ENCODE measurements at places on chromosomes 4 and X.

GRCh38 chrX:138877746-138878145 lies 166.2 kb upstream of the FGF13 start:
- DNase-seq, result peak; percentile 29

DNA sequence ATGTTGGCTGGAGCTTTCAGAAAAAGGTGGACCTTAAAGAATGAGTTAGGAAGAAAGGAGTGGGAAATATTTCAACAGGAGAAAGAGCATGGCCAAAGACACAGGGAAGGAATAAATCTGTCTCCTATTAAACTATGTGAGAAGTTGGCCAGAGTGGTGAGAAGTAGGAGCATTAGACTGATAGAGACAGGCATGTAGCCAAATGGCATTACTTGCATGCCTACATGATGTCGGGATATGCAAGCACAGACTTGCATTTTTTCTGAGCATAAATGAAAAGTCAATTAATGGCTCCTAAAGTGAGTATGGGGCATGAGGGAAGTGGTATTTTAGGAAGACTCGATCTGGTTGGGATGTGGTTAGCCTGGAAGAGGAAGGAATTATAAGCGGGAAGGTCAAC lies 279.6 kb upstream of the PITX2 start:
- DNase-seq, result no peak

- peak; percentile 96 for DNase-seq
Observed at GRCh38 chr4:87843936-87844335, 11.2 kb downstream of the MEPE start.

- DNase-seq, result peak; percentile 47
Observed at GRCh38 chr4:175421506-175421905, 390.6 kb downstream of the GPM6A start.

DNA sequence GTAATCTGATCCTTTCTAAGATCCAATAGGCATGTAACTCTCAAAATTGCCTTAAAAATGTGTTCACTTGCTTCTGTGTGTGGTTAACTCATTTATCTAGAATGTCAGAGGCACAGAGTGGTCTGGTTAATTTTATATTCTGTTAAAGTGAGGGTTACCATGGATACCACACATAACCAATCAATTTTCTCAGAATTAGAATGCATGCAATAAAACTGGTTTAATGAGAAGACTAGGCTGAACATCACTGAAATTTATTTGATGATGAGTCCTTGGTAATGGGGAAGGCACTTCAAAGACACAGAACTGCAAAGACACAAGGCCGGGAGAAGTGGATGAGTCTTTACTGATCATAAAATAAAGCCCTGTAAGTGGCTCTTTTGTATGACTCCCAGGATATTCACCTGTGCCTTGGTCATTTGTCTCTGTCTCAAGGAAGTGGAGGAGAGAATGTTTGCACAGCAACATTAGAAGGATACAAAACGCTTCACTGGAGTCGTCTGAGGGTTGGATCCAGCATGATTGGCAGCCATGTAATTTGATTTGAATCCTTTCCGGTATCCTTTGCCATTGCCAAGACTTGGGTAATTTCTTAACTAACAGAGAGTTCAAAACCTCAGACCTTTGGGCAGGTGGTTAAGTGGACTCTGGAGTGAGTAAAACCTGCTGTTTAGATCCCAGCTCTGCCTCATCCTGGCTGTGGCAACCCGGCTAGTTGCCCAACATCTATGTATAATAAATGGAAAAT lies 94.0 kb upstream of the RBPJ start:
- DNase-seq, result no peak

DNA sequence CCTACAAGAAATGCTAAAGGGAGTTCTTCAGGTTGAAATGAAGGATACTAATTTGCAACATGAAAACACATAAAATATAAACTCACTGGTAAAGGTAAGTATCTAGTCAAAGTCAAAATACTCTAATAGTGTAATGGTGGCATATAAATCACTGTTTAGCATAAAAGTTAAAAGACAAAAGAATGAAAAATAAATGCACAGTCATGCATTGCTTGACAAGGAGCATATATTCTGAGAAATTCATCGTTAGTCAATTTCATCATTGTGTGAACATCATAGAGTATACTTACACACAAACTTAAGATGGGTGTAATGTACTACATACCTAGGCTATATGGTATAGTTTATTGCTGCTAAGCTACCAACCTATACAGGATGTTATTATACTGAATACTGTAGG lies 194.4 kb upstream of the PDE5A start:
- DNase-seq, result no peak

DNA sequence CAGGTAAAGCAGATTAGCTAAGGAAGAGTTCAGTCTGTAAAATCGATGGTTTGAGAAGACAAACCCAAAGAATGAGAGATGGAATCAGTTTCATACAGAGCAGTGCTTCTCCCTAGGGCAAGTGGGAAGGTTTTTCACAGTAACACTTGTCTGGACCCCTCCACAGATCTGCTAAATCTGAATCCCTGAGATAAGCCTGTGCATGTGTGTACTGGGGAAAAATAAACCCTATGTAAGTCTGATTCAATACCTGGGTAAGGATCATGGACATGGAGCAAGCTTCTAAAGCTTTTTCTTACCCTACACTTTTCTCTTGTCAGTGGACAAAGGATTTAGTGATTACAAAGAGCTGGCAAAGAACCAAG lies 13.6 kb downstream of the ELOVL6 start:
- DNase-seq, result no peak

DNA sequence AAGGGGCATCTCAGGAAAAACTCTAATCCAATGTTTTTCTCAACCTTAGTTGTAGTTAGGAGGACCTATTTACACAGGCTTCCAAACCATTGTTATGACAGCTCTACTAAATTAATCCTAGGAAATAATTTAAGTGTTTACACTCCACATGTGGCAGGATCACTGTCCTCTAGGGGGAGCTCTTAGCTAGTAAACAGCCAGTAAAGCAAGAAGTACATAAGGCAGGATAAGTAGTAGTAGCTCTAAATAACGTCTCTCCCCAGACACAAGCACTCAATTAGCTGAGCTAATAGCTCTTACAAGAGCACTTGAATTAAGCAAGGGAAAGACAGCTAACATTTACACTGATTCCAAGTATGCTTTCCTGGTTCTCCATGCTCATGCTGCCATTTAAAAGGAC lies 37.3 kb downstream of the NUDT11 start:
- peak; percentile 13 for DNase-seq

DNA sequence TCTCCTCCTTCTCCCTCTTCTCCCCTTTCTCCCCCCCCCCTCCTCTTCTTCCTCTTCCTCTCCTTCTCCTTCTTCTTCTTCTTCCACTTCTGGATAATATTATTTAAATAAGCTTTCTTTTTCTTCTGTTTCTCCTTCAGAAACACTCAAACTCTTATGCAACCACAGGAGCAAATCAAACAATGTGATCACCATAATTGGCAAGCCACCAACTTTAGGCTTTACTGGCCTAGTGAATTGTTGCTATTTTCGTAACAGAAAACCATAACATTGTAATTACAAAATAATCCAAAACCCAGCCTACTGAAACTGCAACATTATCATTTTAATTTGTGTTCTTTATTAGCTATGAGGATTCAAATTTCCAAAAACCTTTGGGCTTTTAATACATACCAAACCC lies 14.3 kb downstream of the DCAF8L1 start:
- no peak for DNase-seq

GRCh38 chr4:40573593-40574311 lies 55.9 kb downstream of the RBM47 start:
- no peak for DNase-seq

DNA sequence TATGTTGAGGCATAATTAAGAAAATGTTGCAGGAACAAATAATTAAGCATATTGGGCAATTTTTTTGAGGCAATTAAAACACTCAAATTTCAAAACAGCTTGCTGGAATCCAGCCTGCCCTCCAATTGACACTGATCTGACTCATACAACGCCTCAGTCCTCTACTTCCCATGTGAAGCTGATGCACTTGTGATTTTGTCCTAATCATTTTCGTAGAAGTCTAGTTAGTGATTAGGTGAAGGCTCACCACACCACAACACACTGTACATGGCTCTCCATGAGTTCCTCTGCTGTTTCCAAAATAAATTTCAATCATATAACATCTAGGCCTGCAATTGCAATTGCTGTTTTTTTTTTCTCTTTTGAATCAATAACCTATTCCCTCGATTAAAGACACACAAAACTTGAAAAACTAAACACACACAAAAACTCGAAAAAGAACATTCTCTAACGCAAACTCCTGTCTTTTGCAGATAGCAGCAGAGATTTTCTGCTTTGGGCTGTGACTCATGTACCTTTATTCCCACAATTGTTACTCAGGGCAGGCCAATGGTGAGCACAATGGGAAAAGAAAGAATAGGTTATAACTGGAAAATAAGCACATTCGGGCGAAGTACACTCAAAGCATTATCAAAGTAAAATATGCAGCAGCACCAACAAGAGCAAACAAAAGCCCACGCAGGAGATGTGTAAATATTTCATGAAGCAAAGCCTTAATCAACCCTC lies 1.7 kb downstream of the GPRIN3 start:
- no peak for DNase-seq

DNA sequence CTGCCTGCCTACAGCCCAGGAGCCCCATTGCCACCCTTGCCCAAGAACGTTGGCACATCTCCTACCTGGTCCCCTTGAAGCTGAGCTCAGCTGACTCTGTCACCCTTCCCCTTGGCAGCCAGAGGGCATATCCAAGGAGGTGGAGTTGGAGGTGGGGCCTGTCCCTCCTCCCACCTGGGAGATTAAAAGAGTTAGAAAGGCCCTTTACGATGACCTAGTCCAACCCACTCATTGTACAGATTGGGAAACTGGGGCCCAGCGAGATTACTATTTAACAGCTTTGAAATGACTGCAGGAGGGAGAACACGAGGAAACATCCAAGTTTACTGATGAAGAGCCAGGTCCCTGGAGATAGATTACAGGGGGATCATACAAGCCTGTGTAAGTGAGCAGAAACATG lies at the start of gene P2RY4:
Gene P2RY4, minus strand, starts transcription at position 101 of the 400 bp plus-strand sequence. CDS start 580 bp downstream, outside the sequence.
- no peak for DNase-seq

DNA sequence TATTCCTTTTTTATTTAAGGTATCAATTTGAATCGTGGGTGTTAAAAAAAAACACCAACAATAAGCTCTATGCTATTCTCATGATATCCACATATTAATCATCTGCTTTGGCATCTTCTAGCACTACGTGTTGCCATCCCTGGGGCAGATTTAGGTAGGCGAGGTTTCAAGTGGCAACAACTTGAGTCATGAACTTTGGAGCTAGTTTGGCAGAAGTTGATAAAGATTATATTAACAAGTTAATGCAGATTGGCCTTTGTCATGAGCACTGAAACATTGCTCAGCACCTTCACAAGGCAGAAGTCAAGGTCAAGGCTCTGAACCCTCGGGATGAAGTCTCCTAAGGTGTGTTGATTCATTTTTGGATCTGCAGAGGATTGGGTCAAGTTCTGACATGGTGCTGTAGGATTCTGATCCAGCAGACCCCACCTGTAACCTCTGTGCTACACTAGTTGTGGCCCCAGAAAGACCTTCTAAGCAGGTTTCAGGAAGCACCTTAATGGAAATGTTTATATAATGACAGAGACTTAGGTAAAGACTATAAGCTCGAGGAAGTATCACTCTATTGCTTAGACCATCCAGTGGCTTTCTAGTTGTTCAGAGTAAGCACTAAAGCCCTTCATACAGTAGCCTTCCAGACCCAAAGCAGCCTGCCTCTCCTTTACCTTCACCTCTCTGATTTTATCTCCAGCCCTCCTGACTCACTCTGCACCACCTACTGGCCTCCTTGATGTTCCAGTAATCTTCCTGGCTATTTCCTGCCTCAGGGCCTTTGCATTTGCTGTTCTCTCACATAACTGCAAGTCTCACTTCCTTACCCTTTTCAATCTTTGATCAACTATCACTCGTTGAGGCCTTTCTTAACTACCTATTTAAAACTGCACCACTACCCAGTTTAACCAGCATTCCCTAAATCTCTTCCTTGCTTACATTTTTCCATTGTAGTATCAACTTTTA lies 117.0 kb upstream of the SLC4A4 start:
- no peak for DNase-seq

DNA sequence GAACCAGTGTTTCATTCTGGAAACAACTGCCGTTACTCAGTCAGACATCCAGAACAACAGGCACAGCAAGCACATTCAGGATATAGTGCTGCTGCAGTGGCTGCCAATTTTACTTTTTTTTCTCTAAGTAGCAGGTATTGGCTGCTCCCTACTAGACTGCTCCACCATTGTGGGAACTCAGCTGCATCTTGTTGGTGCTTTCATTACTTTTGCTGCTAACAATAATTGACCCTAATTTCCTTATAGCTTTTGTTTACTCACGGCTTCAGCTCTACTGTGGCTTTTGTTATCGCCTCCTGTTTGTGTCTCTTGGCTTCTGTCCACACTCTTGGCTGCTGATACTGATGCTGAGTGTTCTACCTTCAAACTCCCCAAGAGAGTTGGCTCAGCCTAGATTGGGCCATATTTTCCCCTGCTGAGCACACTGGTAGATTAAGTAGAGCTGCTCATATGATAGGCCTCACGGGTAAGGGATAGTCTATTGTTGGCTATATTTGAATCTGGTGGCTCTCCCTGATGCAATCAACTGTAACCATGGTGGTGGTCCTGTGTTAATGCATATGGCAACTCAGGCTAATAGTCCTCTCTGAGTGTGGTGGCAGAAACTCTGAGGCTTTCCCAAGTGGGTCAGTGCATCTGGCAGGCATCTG lies 44.5 kb upstream of the IL2 start:
- DNase-seq, result no peak

- no peak for DNase-seq
Observed at GRCh38 chr4:47065051-47065481, 33.7 kb downstream of the GABRB1 start.

GRCh38 chr4:176671532-176671931 lies 121.2 kb downstream of the VEGFC start:
- DNase-seq, result no peak

GRCh38 chr4:113740857-113741379 lies 20.6 kb downstream of the CAMK2D start:
- no peak for DNase-seq

DNA sequence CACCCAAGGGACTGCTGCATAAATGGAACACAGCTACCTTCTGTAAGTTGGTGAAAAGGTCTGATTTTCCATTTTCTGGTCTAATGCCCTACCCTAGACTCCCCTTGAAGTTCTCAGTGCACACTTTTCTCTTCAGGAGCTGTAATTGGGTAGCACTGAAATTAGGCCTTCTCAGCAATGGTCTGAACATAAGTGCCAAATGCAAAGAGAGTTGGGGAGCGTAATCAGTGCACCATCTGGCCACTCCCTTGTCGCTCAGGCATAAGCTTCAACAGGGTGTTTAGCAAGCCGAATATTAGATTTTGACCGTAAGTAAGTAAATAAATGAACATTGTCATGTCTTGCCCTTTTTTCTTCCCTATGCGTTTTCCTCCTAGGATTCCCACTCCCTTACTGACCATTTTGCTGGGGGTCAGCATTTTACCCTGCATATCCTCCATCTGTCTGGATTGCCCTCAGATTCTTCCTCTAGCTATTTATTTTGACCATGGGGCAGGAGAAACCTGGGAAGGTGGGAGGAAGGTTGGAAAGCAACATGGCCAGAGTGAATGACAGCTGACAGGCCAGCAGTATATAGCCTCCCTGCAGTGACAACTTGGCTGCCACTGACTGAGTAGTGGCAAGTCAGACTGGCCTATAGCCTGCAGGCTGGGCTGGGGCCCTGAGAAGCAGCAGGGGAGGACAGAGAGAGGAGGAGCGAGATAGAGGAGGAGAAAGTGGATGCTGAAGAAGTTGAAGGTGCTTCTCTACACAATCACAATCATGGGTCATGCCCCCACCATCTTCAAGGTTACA lies 2.7 kb downstream of the NHSL2 start:
- DNase-seq, result no peak

- DNase-seq, result no peak
Observed at GRCh38 chr4:86644892-86645291, 50.8 kb downstream of the PTPN13 start.

GRCh38 chr4:67581208-67581857 lies 22.8 kb downstream of the STAP1 start:
- no peak for DNase-seq

Measured in LHCN-M2 (cell line).